ENCODE measurements at places on chromosomes 5 and 9. TPM values are rescaled to one million over a fixed set of nuclear protein-coding genes. Genes with fewer than 3 reads are reported as not detected.

The TGFBR1 gene
- 11.9 TPM for total RNA-seq

DNA sequence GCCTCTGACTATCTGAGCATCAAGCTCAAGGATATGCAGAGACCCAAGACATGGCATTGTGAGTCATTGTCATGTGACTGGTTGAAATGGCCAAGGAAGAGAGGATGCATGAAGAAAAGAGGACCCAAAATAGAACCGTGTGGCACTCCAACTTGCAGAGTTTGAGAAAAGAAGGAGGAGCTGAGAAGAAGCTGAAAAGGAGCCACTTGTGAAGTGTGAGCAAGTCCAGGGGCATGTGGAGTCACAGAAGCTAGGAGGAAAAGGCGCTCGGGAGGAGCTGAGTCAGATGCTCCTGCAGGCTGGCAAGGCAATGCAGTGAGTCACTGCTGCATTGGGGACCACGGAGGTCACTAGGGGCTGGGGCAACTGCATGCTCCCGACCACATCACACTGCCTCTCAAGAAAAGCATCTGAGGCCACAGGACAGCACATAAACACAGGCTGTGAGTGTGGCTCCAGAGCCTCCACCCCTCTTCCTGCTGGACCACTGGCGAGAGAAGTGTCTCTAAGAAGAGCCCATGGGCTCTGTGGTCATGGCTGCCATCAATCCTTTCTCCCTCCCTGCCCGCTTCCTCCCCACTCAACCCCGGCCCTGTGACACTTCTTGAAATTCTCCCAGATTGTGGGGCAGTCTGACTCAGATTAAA is 197.6 kb downstream of the DRD1 start:
- DNase-seq, result no peak

The INSL4 gene
- total RNA-seq, result not detected

The PAX5 gene
- not detected for total RNA-seq
